ENCODE measurements at places on chromosomes 6 and 20. TPM values are rescaled to one million over a fixed set of nuclear protein-coding genes. Genes with fewer than 3 reads are reported as not detected.

DNA sequence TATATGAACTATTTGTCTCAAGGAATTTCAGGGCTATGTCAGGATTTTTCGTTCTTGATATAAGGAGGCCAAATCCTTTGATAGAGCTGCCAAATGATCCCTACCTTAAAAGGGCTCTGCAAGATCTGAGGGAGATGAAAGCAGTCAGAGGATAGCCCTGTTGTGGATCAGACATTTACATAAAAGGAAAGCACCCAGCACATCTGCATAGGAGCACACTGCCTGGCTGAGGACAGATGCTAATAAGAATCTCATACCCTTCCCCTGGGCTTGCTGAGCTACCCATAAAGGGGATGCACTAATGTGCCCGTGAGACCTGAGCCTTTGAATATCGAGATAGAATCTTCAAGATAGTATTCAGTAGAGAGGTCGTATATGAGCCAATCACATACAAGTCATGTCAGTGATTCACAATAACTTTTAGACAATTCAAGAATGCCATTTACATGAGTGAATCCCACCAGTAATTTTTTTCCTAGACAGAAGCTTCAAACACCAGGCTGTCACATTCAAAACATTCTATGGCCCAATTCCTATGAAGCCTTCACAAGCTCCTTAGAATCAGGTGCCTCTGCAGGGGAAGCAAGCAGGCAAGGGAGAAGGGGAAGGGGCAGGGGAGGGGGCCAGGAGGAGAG lies 71.1 kb downstream of the STMND1 start:
- no peak for DNase-seq

BMP2 gene
- total RNA-seq: 16.1 TPM

CFAP61 gene
- not detected for total RNA-seq

BTN1A1 gene
- total RNA-seq: not detected

- DNase-seq: no peak
Measured at GRCh38 chr6:159110013-159110412, 59.2 kb upstream of the FNDC1 start.

All from pulmonary artery endothelial cell (primary cell).